CD4-positive, alpha-beta T cell treated with Interleukin-10 for 1 hour (primary cell): ENCODE measurements at places on chromosomes 16 and 17.
A peak's percentile ranks its signal among the peaks of the same experiment; 100 is the strongest.

- peak; percentile 83 for DNase-seq
Measured at GRCh38 chr17:47698749-47699535, 5.0 kb downstream of the TBKBP1 start.

- DNase-seq = no peak
Measured at GRCh38 chr16:74623839-74624235, 16.9 kb upstream of the GLG1 start.

- DNase-seq = no peak
Measured at GRCh38 chr17:77266891-77267341, 126.1 kb downstream of the SEC14L1 start.

DNA sequence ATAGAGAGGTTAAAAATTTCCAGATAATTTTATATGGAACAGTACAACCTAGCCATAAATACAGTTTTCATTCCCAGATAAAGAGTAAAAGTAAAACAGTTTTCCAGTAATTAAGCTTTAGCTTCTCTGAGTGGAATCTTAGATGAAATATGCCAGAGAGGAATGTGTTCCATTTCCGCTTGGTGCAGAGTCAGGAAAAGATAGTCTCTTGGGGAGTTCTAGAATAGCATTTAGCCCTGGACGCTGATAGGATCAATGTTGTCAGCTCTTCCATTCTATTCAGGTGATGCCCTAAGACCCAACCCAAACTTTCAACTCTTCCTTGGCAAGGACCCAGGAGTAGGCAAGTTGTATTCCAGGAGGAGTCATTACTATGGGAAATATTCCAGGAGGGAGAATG is 30.9 kb upstream of the ABCA3 start:
- DNase-seq = no peak

DNA sequence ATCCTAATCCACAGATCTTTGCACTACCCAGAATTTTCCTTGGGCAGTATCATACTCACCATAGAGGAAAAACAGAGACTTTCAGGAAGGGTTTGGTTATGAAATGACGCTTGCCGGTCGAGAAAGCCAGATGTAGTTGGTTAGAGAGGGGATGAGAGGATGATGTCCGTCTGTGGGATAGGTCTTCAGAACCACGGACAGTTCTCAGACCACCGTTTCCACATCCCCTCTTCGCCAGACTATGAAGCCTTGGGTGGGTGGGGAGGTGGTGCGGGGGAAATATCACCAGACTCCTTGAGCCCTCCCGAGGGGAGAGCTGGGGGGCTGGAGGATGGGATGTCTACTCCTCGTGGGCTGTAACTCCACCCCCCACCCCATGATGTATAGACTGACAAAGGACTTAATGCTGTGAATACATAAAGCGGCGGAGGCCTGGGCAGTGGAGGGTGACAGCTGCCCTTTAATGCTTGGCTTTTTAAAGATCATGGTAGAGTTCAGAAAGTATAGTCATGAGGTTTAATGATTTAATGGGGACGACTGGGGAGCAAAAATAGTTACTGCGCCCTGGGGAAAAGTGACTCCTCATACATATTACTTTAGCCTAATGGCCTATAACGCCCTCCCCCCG is 96.6 kb downstream of the MRM1 start:
- no peak for DNase-seq

DNA sequence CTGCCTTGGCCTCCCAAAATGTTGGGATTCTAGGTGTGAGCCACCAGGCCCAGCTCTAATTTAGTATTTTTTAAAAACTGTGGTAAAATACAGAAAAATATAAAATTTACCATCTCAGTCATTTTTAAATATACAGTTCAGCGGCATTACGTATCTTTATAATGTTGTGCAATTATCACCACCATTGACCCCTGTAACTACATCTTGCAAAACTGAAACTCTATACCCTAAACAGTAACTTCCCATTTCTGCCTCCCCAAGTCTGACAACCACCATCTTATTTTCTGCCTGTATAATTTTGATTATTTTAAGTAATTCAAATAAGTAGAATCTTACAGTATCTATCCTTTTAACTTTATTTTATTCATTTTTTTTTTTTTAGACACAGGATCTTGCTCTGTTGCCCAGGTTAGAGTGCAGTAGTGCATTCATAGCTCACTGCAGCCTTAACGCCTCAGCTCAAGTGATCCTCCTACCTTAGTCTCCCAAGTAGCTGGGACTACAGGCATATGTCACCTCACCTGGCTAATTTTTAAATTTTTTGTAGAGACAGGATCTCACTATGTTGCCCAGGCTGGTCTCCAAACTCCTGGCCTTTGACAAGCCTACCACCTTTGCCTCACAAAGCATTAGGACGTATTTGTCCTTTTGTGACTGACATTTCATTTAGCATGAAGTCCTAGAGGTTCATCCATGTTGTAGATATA is 10.9 kb upstream of the GGA2 start:
- no peak for DNase-seq
